ENCODE measurements at places on chromosomes 6 and 20. TPM values are rescaled to one million over a fixed set of nuclear protein-coding genes. Genes with fewer than 3 reads are reported as not detected.

DNA sequence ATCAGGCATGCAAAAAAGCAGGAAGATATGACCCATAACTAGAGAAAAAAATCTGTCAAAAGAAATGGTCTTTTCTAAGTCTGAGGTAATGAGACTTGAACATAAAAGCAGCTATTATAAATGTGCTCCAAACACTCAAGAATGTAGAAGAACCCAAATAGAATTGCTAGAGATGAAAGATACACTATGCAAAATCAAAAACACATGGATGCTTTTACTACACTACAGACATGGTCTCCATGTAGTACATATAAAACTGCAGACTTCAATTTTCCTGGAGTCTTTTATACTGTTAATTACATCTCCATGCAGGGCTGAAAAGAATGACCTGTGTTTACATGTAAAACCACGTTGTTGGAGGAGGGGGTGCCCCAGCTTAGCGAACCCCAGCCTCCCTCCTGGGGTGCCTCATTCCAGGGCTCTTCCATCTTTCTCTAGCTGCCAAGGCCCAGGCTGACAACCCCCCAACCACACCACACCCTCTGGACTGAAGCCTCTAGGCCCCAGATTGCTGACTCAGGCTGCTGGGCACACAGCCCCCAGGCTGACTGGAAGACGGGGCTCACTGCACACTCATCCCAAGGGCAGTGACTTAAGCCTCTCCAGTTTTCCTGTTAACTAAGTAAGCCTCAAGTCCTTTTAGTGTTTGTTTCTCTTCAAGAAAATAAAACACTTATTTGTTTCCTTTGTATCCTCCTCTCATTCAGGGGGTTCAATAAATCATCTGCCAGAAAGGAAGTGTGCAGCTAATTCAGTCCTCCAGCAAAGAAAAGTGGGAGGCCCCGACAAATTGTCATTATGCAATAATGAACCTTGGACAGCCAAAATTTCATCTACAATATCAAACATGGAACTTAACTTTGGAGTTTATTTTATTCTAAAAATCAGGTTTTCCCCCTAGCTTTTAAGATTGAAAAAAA, 26.0 kb upstream of the PLAGL1 start:
- no peaks in the 10 kb centered on the region for H3K36me3 ChIP-seq
- H3K27me3 ChIP-seq: no peaks in the 10 kb centered on the region
- DNase-seq: no peak
- peaks cover 13% of the 10 kb centered on the region for H3K4me1 ChIP-seq

GRCh38 chr20:47354714-47355488, 1.6 kb downstream of the ZMYND8 start:
- H3K36me3 ChIP-seq: no peaks in the 10 kb centered on the region
- H3K4me1 ChIP-seq: peaks cover 100% of the 10 kb centered on the region
- H3K27ac ChIP-seq: peak overlapping the region; percentile 99
- DNase-seq: no peak

SEMG1 gene
- not detected for total RNA-seq

GRCh38 chr6:42963855-42964605, 3.5 kb downstream of the GNMT start:
- no peak for DNase-seq
- H3K27ac ChIP-seq: no peak overlapping the region
- no peaks in the 10 kb centered on the region for H3K27me3 ChIP-seq
- H3K36me3 ChIP-seq: peaks cover 51% of the 10 kb centered on the region
- no peak overlapping the region for H3K4me3 ChIP-seq
- peaks cover 16% of the 10 kb centered on the region for H3K4me1 ChIP-seq

DNA sequence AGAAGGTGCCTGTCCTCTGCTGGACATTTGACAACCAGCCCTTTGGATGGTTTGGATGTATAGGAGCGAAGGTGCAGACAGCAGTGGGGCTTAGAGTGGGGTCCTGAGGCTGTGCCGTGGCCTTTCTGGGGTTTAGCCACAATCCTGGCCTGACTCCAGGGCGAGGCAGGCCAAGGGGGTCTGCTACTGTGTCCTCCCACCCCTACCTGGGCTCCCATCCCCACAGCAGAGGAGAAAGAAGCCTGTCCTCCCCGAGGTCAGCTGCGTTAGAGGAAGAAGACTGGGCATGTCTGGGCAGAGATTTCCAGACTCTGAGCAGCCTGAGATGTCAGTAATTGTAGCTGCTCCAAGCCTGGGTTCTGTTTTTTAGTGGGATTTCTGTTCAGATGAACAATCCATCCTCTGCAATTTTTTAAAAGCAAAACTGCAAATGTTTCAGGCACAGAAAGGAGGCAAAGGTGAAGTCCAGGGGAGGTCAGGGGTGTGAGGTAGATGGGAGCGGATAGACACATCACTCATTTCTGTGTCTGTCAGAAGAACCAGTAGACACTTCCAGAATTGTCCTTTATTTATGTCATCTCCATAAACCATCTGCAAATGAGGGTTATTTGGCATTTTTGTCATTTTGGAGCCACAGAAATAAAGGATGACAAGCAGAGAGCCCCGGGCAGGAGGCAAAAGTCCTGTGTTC, 1.3 kb upstream of the CDKN1A start:
- no peaks in the 10 kb centered on the region for H3K36me3 ChIP-seq
- H3K4me3 ChIP-seq: peak overlapping the region; percentile 97
- peak overlapping the region; percentile 100 for H3K27ac ChIP-seq

RIPOR3 gene
- total RNA-seq: 5.6 TPM

- no peaks in the 10 kb centered on the region for H3K36me3 ChIP-seq
- H3K27ac ChIP-seq: no peak overlapping the region
- no peak overlapping the region for H3K4me3 ChIP-seq
- no peaks in the 10 kb centered on the region for H3K4me1 ChIP-seq
These were observed 600.6 kb upstream of the CHD6 start for GRCh38 chr20:42218621-42219374.

DNA sequence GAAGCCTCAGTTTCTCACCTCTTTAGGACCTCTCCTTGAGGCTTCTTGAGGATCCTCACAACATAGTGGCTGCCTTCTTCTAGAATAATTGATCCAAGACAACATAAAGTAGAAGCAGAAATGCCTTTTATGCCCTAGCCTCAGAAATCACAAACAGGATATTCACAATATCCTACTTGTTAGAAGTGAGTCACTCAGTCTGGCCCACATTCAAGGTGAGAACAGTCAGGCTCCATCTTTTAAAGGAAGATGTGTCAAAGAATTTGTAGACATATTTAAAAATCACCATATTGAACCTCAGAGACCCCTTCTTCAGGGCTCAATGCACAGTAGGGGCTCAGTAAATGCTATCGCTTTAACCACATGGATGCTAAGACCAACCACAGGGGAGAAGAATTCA, 20.8 kb upstream of the FAM83D start:
- no peak overlapping the region for H3K27ac ChIP-seq
- peaks cover 4% of the 10 kb centered on the region for H3K27me3 ChIP-seq
- H3K4me1 ChIP-seq: no peaks in the 10 kb centered on the region
- no peaks in the 10 kb centered on the region for H3K36me3 ChIP-seq

ADTRP gene
- total RNA-seq: 19.6 TPM

GRCh38 chr20:32421290-32421689, 63.2 kb downstream of the ASXL1 start:
- no peaks in the 10 kb centered on the region for H3K36me3 ChIP-seq
- H3K27ac ChIP-seq: no peak overlapping the region
- no peak for DNase-seq
- no peak overlapping the region for H3K4me3 ChIP-seq
- no peaks in the 10 kb centered on the region for H3K4me1 ChIP-seq
- H3K27me3 ChIP-seq: no peaks in the 10 kb centered on the region

DNA sequence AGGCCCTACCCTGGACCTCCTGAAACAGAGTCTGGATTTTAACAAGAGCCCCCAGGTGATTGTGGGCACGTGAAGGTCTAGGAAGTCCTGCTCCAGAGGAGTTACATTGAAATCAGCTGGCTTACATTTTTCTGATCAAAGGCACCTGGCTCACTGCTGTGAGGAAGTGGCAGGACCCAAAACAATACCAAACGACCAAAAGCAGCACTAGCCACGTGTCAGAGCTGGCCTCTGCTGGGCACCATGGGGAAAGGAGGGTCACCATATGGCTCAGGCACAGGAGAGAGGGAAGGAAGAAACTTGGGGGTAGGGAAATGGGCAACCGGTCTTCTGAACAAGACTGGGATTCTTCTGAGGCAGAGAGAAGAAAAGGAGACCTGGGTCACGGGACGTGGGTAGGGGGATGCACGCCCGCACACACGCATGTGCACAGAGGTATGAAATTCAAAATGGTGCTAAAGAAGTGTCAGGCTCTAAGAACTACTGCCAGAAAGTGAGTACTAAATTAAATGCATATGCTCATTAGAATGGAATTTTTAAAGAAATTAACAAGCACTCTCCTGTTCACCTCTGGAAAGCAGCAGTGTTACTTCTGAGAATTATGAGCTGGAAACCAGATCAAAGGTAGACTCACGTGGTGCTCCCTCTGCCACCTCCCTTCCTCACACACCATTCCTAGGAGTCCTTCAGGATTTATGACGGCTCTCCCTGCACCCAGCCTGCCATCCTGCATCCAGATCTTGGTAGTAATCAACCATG, 113.6 kb downstream of the TRERF1 start:
- no peaks in the 10 kb centered on the region for H3K36me3 ChIP-seq
- no peak overlapping the region for H3K4me3 ChIP-seq
- H3K27me3 ChIP-seq: no peaks in the 10 kb centered on the region
- no peaks in the 10 kb centered on the region for H3K4me1 ChIP-seq
- H3K27ac ChIP-seq: no peak overlapping the region

DNA sequence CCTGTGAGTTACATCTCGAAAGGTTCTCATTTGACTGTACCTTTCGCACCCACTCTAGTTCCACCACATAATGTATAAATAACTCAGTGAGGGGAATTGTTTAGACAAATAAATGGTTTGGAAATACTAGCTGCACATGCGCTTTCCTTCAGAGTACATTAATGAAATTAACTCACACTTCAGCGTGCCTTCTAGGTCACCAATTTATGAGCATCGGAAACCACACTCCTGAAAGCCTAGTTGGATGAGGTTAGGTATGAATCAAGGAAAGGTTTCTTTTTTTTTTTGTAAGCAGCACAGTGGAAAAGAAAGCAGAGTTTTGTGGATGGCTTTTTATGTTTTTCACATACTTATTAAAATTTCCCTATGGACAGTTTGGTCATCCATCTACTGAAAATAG, 247.8 kb upstream of the TCF21 start:
- H3K4me3 ChIP-seq: no peak overlapping the region
- H3K36me3 ChIP-seq: no peaks in the 10 kb centered on the region
- no peaks in the 10 kb centered on the region for H3K27me3 ChIP-seq
- H3K27ac ChIP-seq: no peak overlapping the region
- DNase-seq: no peak

GRCh38 chr20:61549865-61550264, 297.8 kb downstream of the CDH4 start:
- H3K4me1 ChIP-seq: no peaks in the 10 kb centered on the region
- no peaks in the 10 kb centered on the region for H3K36me3 ChIP-seq
- H3K27me3 ChIP-seq: peaks cover 13% of the 10 kb centered on the region
- no peak overlapping the region for H3K4me3 ChIP-seq

- H3K36me3 ChIP-seq: no peaks in the 10 kb centered on the region
- H3K27me3 ChIP-seq: peaks cover 24% of the 10 kb centered on the region
- H3K4me3 ChIP-seq: no peak overlapping the region
- DNase-seq: no peak
- H3K27ac ChIP-seq: no peak overlapping the region
- peaks cover 5% of the 10 kb centered on the region for H3K4me1 ChIP-seq
These were observed 24.9 kb downstream of the ZNF334 start for GRCh38 chr20:46488451-46488850.

SLC22A16 gene
- total RNA-seq: not detected

DNA sequence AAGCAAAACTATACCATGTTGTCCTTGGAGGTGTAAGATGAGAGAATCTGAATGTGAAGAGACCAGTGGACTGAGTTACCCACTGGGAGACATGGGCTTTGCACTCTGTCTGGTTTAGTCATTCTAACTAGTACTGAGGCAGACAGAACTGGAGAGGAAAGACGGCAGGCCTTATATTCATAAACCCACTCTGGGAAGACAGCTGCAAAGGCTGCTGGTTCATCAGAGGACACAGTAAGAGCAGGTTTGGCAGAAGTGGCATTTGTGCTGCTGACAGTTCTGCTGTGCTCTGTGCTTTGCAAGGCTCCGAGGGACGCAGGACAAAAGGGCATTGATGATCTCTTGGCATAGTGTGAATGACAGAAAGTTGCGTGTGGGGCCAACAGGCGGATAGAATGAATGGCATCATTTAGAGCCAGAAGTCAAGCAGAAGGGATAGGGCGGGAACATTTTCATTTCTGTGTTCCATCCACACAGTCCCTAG, 142.3 kb upstream of the TENT5A start:
- no peaks in the 10 kb centered on the region for H3K36me3 ChIP-seq
- H3K4me1 ChIP-seq: peaks cover 35% of the 10 kb centered on the region
- peak overlapping the region; percentile 13 for H3K4me3 ChIP-seq

DNA sequence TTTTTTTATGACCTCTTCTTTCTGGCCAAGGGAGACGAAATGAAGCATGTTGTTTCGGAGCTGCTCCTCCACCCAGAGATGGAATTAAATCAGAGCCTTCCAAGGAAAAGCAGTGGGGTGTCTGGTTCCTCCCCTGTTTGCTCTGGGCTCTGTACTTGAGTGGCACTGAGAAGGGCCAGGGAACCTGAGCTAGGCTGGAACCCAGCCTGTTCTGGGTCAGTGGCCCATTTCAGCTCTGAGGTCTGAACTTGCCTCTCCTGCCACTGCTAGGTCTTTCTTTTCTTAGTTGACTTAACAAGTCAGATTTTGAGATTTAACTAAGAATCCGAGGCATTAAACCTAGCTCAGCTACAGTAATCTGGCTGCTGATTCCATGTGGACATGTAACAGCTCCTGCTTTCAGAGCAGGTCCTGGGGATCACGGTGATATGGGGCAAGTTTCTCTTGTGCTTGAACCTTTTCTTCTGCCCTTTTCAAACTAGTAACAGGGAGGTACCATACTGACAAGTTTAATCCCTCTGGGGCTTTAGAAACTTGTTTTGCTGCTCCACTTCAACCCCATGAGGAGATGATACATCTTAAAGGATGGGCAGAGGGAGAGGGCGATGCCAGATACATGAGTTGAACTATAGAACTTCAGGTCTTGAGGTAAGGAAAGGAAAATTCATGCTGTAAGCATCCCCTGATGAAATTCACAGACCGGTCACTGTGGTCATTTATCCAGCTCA, 101.1 kb downstream of the SLC24A3 start:
- no peak for DNase-seq
- H3K27ac ChIP-seq: no peak overlapping the region
- H3K36me3 ChIP-seq: no peaks in the 10 kb centered on the region
- peaks cover 2% of the 10 kb centered on the region for H3K27me3 ChIP-seq
- H3K4me1 ChIP-seq: peaks cover 15% of the 10 kb centered on the region

CHRNA4 gene
- total RNA-seq: not detected

- H3K4me1 ChIP-seq: no peaks in the 10 kb centered on the region
- no peak for DNase-seq
- no peaks in the 10 kb centered on the region for H3K27me3 ChIP-seq
- H3K4me3 ChIP-seq: no peak overlapping the region
- H3K27ac ChIP-seq: no peak overlapping the region
These were observed 35.7 kb downstream of the KCNQ5 start for GRCh38 chr6:72657407-72658197.

GRCh38 chr6:149888659-149889058, 9.3 kb downstream of the RAET1E start:
- H3K4me1 ChIP-seq: peaks cover 39% of the 10 kb centered on the region
- no peak for DNase-seq
- H3K27ac ChIP-seq: no peak overlapping the region
- H3K4me3 ChIP-seq: no peak overlapping the region
